ENCODE measurements at places on chromosomes 3 and 15. TPM values are rescaled to one million over a fixed set of nuclear protein-coding genes. Genes with fewer than 3 reads are reported as not detected.

Gene ANKRD34C
- not detected for total RNA-seq

Gene CAND2
- 0.67 TPM for total RNA-seq

Gene TNNC1
- 0.34 TPM for total RNA-seq

Gene TRPC1
- total RNA-seq, result 10.3 TPM

Gene CDC25A
- 30.6 TPM for total RNA-seq

Gene CCDC80
- total RNA-seq, result 9.4 TPM

Gene GUCA1C
- total RNA-seq, result not detected

Gene RLBP1
- under 0.01 TPM for total RNA-seq

Data from melanocyte of skin (primary cell).